H9 (cell line): ENCODE measurements at places on chromosomes 2 and 18.

DNA sequence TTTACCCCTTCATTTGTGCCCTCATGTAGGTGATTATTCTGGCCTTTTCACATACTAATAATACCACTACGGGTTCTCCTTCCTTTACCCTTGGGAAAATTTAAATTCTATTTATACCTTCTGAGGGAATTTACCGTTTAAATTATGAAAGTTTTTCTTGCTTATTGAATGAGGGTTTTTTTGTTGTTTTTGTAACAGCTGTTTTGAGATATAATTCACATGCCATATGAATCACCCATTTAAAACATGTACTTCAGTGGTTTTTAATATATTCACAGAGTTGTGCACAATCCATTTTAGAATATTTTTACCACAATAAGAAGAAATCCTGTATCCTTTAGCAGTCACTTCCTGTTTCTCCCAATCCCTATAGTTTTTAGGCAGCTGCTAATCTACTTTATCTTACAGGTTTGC lies 54.7 kb downstream of the EML4 start:
- no peak for DNase-seq

GRCh38 chr2:157789933-157790511 lies 86.1 kb downstream of the ACVR1 start:
- no peak for DNase-seq

GRCh38 chr2:195006856-195007255 lies 650.2 kb upstream of the SLC39A10 start:
- no peak for DNase-seq

DNA sequence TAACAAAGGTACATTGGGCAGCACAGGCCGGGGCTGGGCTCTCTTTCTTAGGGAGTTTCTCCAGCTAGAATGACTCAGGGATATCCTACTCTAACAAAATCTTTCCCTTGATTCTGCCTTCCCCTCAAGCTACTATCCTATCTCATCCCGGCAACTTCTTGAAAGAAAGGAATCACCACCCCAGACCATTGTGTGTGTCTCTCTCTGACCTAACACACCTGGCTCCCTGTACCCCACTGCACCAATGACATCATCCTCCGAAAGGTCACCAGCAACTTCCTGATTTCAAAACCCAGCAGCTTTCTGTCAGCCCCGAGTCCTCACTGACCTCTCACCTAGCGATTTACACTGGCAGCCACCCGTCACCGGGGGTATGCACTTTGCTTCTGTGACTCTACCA lies 72.1 kb upstream of the MAP4K4 start:
- no peak for DNase-seq

GRCh38 chr18:61988100-61988499 lies 95.3 kb upstream of the RNF152 start:
- no peak for DNase-seq

GRCh38 chr2:26618611-26619010 lies 22.6 kb downstream of the CIB4 start:
- DNase-seq, result peak; percentile 22

GRCh38 chr2:101089419-101089818 lies 61.8 kb downstream of the TBC1D8 start:
- no peak for DNase-seq

DNA sequence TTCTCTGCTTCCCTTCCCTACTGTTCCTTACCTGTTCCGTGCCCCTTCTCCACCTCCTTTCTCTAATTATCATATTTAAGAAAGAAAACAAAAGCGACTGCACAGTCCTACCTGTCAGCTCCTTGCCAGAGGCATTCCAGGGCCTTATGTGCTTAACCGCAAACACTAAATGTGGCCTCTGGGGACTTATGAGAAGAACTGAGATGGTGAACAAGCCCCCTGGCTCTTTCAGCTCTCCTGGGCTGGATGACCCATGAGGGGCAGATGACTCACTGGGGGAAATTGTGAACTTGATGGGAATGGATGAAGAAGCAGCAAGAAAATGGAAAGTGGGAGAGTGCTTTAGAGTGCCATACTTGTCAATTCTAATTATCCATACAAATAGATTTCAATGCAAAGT lies 106.3 kb upstream of the LYPD1 start:
- DNase-seq, result no peak

DNA sequence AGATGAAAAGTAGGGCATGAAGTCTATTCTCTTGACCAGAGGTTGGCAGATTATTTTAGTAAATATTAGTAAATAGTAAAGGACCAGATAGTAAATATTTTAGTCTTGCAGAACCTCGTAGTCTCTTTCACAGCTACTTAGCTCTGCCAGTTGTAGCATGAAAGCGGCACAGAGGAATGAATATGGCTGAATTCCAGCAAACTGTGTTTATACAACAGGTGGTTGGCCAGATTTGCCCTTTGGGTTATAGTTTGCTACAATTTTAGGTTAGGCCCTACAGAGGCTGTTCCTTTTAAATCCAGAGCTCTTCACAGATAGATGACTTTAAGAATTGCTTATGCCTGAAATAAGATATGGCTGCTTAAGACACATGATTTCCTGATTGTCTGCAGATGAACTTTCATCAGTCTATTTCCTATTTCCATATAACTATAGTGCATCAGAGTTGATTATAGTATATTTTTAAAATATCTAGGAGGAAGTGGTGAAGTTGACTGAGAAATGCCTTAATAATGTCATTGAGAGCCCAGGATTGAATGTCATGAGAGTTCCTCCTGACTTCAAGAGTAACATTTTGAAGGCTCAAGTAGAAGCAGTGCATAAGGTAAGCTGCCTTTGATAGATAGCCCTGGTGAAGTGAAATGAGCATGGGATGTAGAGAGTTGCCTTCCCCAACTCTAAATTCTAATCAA lies 80.5 kb downstream of the TMEM185B start:
- no peak for DNase-seq

- DNase-seq, result no peak
Observed at GRCh38 chr2:173119069-173119807, 43.6 kb downstream of the MAP3K20 start.

DNA sequence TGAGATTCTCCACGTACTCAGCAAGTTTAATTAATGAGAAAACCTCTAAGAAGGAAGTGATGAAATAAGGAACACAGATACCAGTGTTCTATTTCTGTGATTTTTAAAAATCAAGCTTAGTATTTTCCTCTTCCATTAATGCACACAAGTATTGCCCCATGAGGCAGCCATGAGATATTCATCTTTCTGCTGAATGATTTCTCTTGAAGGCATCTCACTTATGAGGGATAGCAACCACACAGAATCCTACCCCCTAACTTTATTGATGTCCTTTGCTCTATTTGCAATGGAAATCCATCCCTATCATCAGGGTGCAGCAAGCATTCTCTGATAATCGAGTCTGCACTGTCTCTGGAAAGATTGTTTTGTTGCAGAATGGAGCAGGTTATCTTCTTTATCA lies 244.1 kb upstream of the NRP2 start:
- DNase-seq, result no peak

DNA sequence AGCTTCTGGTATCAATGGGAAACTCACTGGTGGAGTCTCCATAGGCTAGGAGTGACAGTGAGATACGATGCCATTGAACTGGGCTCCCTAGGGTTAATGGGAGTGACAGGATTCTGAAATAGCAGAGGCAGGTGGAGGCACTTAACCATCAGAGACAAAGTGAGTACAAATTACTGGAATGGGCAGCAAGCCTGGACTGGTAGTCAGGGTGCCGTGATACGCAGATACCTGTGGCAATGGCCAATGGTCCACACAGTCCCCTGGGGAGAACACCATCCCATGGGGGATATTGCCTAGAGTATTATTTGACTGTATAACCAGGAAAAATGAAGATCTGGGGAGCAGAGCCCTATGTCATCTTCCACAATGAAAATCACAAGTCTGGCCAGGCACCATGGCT lies 17.3 kb downstream of the CHCHD5 start:
- no peak for DNase-seq

- no peak for DNase-seq
Observed at GRCh38 chr2:101501443-101501842, 26.5 kb upstream of the RFX8 start.

- no peak for DNase-seq
Observed at GRCh38 chr2:160315337-160315736, 115.3 kb upstream of the ITGB6 start.

DNA sequence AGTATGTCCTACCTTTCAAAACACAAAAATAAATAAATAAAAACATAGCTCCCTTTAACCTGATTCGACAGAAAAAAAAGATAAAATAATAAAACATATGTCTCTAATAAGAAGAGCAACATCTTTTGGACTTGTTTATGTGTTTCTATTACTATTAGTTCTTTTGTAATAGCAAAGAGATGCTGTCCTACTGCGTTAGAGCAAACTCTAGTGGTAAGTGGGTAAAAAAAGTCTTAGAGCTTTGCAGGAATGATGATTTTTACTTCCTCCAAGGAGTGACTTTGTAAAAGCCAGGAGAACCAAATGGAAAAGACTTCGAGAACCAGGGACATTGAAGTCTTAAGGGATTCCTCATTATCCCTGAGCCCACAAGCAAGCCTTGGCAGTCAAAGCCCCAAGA lies 450.1 kb downstream of the METTL4 start:
- DNase-seq, result no peak

DNA sequence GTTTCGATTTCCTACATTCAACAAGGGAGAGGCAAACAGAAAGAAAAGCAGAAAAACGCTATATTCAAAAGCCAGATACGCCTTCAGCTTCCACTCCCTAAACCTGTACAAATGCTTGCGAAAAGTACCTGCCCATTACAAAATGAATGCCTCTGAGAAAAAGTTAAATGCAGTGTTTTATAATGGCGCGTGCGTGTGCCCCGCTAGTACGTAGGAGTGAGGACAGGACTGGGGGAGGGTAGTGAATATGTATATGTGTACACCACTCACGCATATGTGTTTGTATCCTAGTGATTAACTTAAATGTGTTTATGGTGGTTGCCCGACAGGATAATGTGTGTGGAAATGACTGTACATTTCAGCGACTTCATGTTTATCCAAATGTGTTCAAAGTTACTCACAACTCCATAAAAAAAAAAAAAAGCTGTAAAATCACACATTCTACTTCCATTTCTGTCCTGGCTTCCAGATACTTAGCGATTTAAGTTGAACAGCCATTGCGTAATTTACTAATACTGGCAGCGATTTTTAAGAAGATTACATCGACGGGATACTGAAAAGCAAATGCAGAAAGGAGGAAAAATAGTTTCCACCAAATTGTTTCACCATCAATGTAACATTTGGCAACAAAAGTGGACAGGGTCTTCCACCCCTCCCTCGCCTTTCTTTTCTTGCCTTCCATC lies 1.3 kb downstream of the NEUROD1 start:
- DNase-seq, result no peak

GRCh38 chr2:7377916-7378569 lies 460.8 kb downstream of the RNF144A start:
- DNase-seq, result peak; percentile 33

- no peak for DNase-seq
Observed at GRCh38 chr2:166115589-166115988, 12.2 kb downstream of the SCN1A start.

- DNase-seq, result peak; percentile 86
Observed at GRCh38 chr2:64913357-64913869, 75.8 kb upstream of the SLC1A4 start.

- DNase-seq, result no peak
Observed at GRCh38 chr2:214180686-214181085, 230.2 kb upstream of the VWC2L start.

- peak; percentile 50 for DNase-seq
Observed at GRCh38 chr2:38146275-38146906, 70.4 kb upstream of the CYP1B1 start.

DNA sequence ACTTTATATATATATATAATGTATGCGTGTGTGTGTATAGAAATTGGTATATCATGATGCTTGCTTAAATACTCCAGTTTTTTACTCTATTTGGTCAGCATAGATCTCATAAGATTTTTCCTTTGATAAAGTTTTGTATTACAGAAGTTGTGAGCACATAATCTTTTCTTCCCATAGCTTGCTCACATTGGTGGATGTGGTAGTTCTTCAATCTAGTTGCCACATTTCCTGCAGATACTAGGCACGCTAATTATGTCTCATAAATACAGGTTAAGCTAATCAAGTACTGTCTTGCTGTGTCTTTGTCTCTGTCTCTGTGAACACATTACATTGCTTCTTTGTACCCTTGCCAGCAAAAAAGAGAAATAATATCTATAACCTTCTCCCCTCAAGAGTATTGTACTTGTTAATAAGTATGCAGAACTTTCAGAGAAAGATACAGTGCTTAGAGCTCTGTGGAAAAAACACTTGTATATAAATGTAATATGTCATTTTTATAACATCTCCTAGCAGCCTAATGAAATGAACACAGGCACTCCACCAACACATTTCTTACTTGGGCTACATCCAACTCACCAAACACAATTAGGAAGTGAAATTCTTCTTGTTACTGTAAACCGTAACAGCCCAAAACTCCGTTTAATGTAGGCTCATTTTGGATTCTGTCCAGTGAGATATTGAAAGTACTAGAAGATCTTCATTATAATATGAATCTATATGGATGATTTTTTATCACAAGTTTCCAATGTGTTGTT lies 306.7 kb upstream of the SLC8A1 start:
- no peak for DNase-seq

DNA sequence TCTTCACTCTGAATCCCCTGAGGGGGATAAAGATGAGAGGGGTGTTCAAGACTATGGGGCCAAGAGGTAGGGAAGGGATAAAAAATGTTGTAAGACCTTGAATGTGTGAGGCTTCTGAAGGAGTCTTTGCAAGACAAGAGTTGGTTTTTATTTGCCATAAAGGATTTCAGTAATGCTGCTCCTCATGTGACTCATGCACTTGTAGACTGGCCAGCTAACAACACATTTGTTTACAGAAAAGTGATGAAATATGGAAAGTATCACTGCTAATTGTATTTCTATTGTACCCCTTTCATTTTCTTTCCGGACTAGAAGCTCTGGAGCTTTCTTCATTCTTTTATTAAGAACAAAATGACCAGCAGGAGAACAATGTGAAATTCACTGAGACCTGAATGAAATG lies 782.1 kb downstream of the EPHA4 start:
- DNase-seq, result no peak

DNA sequence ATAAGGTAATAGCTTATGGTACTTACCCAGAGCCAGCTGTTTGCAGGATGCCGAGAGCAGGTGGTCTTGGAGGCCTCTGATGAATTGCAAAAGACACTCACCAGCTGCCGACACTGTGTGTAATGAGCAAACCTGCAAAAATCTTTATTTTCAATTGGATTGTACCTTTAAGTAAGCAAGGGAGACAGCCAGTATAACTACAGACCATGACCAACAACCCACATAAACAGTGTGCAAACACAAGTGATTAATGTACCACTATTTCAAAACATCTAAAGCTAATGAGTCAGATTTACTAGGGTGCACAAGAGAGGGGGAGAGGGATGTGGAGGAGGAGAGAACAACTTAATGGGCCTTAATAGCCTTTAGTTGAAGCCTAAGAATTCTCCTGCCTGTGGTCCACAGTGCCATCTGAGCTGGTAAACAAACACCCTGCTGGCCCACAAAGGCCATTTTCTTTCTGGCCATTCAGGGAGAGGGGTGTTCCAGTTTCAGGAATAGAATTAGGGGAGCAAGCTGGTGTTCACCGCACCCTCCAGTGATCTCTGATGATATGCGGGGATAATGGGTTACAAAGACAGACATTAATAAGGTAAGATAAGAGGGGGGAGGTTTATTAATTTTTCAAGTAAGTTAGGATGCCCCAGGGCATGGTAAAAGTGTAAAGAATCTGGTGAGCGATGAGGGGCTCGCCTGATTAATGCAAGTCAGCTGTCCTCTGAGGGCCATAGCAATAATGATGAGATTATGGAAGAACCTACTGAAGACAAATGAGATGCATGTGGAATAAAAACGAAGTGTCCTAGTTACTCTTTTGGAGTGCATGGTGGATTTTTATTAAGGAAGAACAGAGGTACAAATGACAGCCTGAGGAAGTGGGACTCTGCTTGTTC lies 196.4 kb downstream of the HRH4 start:
- DNase-seq, result no peak

- DNase-seq, result no peak
Observed at GRCh38 chr18:68796936-68797690, 767 bp upstream of the CCDC102B start.

- peak; percentile 72 for DNase-seq
Observed at GRCh38 chr2:206981739-206982340, 42.5 kb downstream of the CPO start.
